Activated naive CD4-positive, alpha-beta T cell treated with anti-CD3 and anti-CD28 coated beads for 36 hours (primary cell): ENCODE measurements at places on chromosomes 2 and 18. TPM values are rescaled to one million over a fixed set of nuclear protein-coding genes. Genes with fewer than 3 reads are reported as not detected.
A peak's percentile ranks its signal among the peaks of the same experiment; 100 is the strongest.

GRCh38 chr2:144671695-144672455, 152.0 kb upstream of the ZEB2 start:
- no peak for DNase-seq
- no peaks in the 10 kb centered on the region for H3K4me1 ChIP-seq
- no peak overlapping the region for H3K4me3 ChIP-seq
- no peak overlapping the region for H3K27ac ChIP-seq
- peaks cover 12% of the 10 kb centered on the region for H3K27me3 ChIP-seq
- H3K36me3 ChIP-seq, result no peaks in the 10 kb centered on the region

- no peaks in the 10 kb centered on the region for H3K27me3 ChIP-seq
- H3K4me3 ChIP-seq, result no peak overlapping the region
- no peaks in the 10 kb centered on the region for H3K36me3 ChIP-seq
- no peaks in the 10 kb centered on the region for H3K4me1 ChIP-seq
- H3K27ac ChIP-seq, result no peak overlapping the region
- no peak for DNase-seq
Observed at GRCh38 chr18:55841314-55841713, 253.3 kb upstream of the TCF4 start.

- no peaks in the 10 kb centered on the region for H3K27me3 ChIP-seq
- peak overlapping the region; percentile 94 for H3K27ac ChIP-seq
- H3K36me3 ChIP-seq, result peaks cover 36% of the 10 kb centered on the region
Observed at GRCh38 chr18:5237083-5237722, 40.1 kb upstream of the AKAIN1 start.

- no peak overlapping the region for H3K4me3 ChIP-seq
- no peaks in the 10 kb centered on the region for H3K4me1 ChIP-seq
- H3K27me3 ChIP-seq, result no peaks in the 10 kb centered on the region
- no peak overlapping the region for H3K27ac ChIP-seq
- H3K36me3 ChIP-seq, result no peaks in the 10 kb centered on the region
Observed at GRCh38 chr2:182616471-182617393, 99.3 kb upstream of the DNAJC10 start.

DNA sequence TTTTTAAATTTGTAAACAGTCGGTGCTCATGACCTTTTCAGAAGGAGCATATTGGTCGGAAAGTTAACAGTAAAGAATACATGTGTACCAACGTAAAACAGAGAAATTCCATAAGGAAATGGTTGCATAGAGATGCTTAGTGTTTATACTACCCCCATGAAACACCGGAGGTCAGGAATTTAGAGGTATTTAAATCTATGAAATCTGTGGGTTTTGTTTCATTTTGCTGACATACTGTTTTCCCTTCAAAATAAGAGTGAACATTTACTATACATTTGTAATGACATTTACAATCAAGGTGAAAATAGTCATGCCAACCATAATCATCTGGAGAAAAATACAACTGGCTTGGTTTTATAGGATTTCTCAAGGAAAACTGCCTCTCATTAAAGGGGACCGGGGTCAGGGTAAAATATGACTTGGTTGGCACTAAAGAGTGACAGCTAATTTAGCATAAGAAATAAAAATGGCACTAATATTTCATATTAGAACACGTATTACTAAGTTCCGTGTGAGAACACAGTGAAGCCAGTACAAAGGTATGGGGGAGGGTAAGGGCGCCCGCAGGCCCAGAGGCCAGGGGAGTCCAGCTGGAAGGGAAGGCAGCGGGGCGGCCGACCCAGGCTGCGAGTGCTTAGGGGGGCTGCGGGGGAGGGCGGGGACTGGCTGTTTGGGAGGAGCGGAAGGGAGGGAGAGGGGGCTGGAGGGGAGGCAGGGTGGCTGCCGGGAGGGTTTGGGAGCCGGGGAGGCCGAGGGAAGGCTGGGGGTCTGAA, 1.1 kb upstream of the RNU4ATAC start:
- peak overlapping the region; percentile 99 for H3K27ac ChIP-seq
- H3K27me3 ChIP-seq, result no peaks in the 10 kb centered on the region
- peak; percentile 36 for DNase-seq
- peaks cover 59% of the 10 kb centered on the region for H3K4me1 ChIP-seq
- peak overlapping the region; percentile 97 for H3K4me3 ChIP-seq

DNA sequence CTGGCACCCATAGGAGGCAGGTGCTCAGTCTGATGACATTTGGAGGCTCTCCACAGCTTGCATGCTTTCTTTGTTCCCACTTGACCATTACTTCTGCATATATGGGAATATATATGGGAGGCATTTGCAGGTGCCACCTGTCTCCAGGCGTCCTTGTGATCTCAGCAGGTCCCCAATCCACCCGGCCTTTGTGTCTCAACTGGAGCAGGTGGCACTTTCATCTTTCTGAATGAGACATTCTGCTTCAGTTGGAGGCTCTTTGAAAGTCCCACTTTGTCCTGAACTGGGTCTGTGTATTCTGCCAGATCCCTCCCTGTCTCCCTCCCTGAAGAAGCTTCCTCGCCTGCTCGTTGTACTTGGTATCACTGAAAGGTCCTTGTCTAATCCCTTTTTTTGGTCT, 318.1 kb upstream of the EPAS1 start:
- no peaks in the 10 kb centered on the region for H3K4me1 ChIP-seq
- no peak overlapping the region for H3K4me3 ChIP-seq
- H3K27me3 ChIP-seq, result no peaks in the 10 kb centered on the region
- no peaks in the 10 kb centered on the region for H3K36me3 ChIP-seq
- no peak for DNase-seq
- H3K27ac ChIP-seq, result no peak overlapping the region

- no peak overlapping the region for H3K4me3 ChIP-seq
- no peaks in the 10 kb centered on the region for H3K36me3 ChIP-seq
- no peak overlapping the region for H3K27ac ChIP-seq
- H3K27me3 ChIP-seq, result no peaks in the 10 kb centered on the region
- H3K4me1 ChIP-seq, result no peaks in the 10 kb centered on the region
Observed at GRCh38 chr2:83582589-83582988, 876.5 kb downstream of the SUCLG1 start.

GRCh38 chr2:147698166-147698565, 146.7 kb upstream of the ACVR2A start:
- no peaks in the 10 kb centered on the region for H3K4me1 ChIP-seq
- H3K4me3 ChIP-seq, result no peak overlapping the region
- no peaks in the 10 kb centered on the region for H3K27me3 ChIP-seq
- no peaks in the 10 kb centered on the region for H3K36me3 ChIP-seq
- no peak overlapping the region for H3K27ac ChIP-seq

DNA sequence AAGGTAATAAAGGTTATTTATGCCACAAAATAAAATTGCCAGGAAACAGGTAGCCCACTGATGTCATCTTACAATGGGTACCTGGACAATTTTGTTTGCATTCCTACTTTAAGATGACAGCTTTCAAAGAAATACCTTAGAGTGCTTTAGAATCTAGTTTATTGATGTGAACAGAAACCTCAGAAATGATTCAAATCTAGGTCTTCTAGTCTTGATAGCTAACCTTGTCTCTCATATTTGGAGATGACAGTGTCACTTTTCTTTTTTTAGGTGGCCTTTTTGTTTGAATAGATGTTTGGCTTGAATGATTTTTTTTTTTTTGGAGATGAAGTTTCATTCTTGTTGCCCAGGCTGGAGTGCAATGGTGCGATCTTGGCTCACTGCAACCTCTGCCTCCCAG, 69.1 kb downstream of the PIK3C3 start:
- no peak overlapping the region for H3K27ac ChIP-seq
- no peak for DNase-seq
- H3K36me3 ChIP-seq, result peaks cover 14% of the 10 kb centered on the region
- no peak overlapping the region for H3K4me3 ChIP-seq

DNA sequence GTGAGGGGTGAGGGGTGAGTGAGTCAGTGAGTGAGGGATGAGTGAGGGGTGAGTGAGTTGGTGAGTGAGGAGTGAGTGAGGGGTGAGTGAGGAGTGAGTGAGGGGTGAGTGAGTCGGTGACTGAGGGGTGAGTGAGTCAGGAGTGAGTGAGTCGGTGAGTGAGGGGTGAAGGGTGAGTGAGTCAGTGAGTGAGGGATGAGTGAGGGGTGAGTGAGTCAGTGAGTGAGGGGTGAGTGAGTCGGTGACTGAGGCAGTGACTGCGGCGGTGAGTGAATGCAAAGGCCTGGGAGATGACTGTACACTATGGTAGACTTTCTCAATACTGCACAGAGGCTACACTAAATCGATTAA, 16.6 kb downstream of the THAP4 start:
- H3K4me1 ChIP-seq, result peaks cover 50% of the 10 kb centered on the region
- peak; percentile 85 for DNase-seq
- H3K4me3 ChIP-seq, result no peak overlapping the region

GRCh38 chr18:3121259-3121658, 98.5 kb downstream of the MYOM1 start:
- H3K4me3 ChIP-seq, result no peak overlapping the region
- no peak overlapping the region for H3K27ac ChIP-seq
- no peaks in the 10 kb centered on the region for H3K4me1 ChIP-seq
- peaks cover 6% of the 10 kb centered on the region for H3K36me3 ChIP-seq
- DNase-seq, result no peak
- H3K27me3 ChIP-seq, result no peaks in the 10 kb centered on the region

GRCh38 chr2:238433300-238433915, 6.7 kb downstream of the ASB1 start:
- H3K27me3 ChIP-seq, result no peaks in the 10 kb centered on the region
- no peak overlapping the region for H3K27ac ChIP-seq
- H3K4me3 ChIP-seq, result no peak overlapping the region
- H3K4me1 ChIP-seq, result peaks cover 44% of the 10 kb centered on the region
- peaks cover 52% of the 10 kb centered on the region for H3K36me3 ChIP-seq

DNA sequence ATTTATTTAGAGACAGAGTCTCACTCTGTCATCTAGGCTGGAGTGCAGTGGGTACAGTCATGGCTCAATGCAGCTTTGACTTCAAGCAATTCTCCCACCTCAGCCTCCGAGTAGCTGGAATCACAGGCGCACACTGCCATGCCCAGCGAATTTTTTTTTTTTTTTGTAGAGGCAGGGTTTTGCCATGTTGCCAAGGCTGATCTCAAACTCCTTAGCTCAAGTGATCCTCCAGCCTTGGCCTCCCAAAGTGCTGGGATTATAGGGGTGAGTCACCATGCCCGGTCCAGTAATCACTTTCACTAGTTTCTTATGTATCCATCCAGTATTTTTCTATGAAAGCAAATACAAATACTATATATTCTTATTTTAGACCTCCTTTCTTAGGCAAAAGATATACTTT, 24.0 kb downstream of the PRKAG3 start:
- H3K4me1 ChIP-seq, result peaks cover 3% of the 10 kb centered on the region
- H3K4me3 ChIP-seq, result no peak overlapping the region
- DNase-seq, result no peak
- H3K36me3 ChIP-seq, result no peaks in the 10 kb centered on the region

DNA sequence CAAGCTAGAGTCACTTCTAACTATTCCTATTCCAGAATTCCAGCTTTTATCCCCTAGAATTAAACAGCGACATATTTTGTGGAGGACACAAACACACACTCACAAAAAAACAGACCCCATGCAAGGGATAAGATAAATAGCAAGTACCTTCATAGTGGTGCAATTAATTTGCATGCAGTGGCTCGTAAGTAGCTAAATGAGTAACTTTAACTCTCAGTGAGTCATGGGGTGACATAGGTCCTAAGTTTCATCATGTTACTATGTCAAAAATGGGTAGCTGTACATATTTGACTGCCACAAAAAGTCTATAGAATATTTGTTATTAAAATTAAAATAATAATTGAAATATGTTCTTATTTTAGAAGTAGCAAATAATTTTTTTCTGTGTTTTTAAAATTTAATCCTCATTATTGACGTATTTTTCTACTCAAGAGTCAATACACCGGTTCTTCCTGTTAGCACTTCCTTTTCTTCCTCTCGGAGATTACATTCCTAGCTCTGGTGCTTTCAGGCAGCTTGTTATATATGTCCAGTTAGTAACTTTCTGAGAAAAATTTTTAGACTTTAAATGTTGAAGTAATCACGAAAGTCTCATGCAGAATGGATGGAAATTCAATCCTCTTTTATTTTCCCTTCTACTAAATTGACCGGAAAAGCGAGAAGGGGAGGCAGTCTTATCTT, 247.0 kb downstream of the KCNH7 start:
- H3K4me3 ChIP-seq, result no peak overlapping the region
- no peaks in the 10 kb centered on the region for H3K27me3 ChIP-seq
- no peak for DNase-seq

DNA sequence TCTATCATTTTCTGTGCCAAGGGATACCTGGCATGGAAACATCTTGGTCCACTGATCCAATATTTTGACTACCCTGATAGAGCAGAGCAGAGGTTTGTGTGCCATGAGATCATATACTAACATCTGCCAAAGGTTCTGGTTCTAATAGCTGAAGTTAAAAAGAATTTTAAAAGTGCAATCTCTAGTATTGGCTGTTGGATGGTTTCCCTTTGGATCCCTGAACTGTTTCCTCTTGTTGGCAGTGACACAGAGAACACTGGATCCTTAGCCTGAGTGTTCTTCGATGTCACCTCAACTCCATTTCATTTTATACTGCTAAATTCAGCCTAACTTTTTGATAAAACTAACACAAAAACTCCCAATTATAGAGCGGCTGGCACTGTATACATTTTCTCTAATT, 169.3 kb upstream of the FBXO11 start:
- DNase-seq, result no peak
- peaks cover 3% of the 10 kb centered on the region for H3K27me3 ChIP-seq
- no peaks in the 10 kb centered on the region for H3K36me3 ChIP-seq
- no peak overlapping the region for H3K27ac ChIP-seq
- no peaks in the 10 kb centered on the region for H3K4me1 ChIP-seq

- no peaks in the 10 kb centered on the region for H3K27me3 ChIP-seq
- H3K4me3 ChIP-seq, result no peak overlapping the region
- no peak for DNase-seq
- no peak overlapping the region for H3K27ac ChIP-seq
- H3K36me3 ChIP-seq, result no peaks in the 10 kb centered on the region
- no peaks in the 10 kb centered on the region for H3K4me1 ChIP-seq
Observed at GRCh38 chr2:179562330-179562885, 297.8 kb upstream of the SESTD1 start.

- DNase-seq, result no peak
- no peak overlapping the region for H3K27ac ChIP-seq
- H3K36me3 ChIP-seq, result no peaks in the 10 kb centered on the region
- no peak overlapping the region for H3K4me3 ChIP-seq
Observed at GRCh38 chr2:70509565-70509964, 44.1 kb downstream of the TGFA start.

The PAIP2B gene
- total RNA-seq, result 3.2 TPM

The SPDYA gene
- total RNA-seq, result 1.8 TPM

The COLEC11 gene
- not detected for total RNA-seq

The CD8B gene
- total RNA-seq, result 0.94 TPM

The MSTN gene
- not detected for total RNA-seq

The CIB4 gene
- total RNA-seq, result not detected

The DSC3 gene
- total RNA-seq, result not detected

The NLRC4 gene
- not detected for total RNA-seq

The BBS5 gene
- 2.1 TPM for total RNA-seq

The FBLN7 gene
- total RNA-seq, result 39.0 TPM
